Peyer's patch (tissue), 4 donors: ENCODE measurements at places on chromosomes 5 and 9. TPM values are rescaled to one million over a fixed set of nuclear protein-coding genes. Genes with fewer than 3 reads are reported as not detected.

The GTF2H2C gene
- 23.0 TPM for total RNA-seq

The IFNA13 gene
- not detected for total RNA-seq

- no peaks in the 10 kb centered on the region for H3K27me3 ChIP-seq
- no peak overlapping the region for H3K4me3 ChIP-seq
- no peaks in the 10 kb centered on the region for H3K36me3 ChIP-seq
- no peak overlapping the region for H3K27ac ChIP-seq
- no peak for DNase-seq
Measured at GRCh38 chr5:77157732-77158532, 52.5 kb upstream of the PDE8B start.

DNA sequence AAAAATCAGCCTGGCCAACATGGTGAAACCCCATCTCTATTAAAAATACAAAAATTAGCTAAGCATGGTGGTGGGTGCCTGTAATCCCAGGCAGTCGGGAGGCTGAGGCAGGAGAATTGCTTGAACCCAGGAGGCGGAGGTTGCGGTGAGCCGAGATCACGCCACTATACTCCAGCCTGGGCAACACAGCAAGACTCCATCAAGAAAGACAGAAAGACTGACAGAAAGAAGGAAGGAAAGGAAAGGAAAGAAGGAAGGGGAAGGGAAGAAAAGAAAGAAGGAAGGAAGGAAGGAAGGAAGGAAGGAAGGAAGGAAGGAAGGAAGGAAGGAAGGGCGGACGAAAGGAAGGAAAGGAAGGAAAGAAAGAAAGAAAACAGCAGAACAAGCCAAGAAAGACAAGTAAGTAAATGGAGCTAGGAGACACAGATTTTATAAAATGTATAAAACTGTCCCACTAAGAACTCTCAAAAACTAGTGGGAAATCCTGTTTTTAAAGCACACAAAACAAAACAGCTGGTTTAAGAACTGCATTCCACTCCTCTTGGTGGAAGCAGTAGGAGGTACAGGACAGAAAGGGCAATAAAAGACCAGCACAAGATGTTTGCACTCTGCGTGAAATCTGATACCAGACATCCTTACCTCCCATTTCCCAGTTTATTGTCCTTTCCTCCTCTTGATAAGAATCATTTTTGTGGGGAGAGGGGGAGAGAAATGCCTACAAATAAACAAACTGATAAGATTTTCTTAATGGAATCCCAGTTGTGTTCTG is 46.7 kb downstream of the MYO10 start:
- H3K4me1 ChIP-seq: peaks cover 45% of the 10 kb centered on the region
- no peak overlapping the region for H3K4me3 ChIP-seq
- no peaks in the 10 kb centered on the region for H3K36me3 ChIP-seq

The PCDHB15 gene
- not detected for total RNA-seq

- no peaks in the 10 kb centered on the region for H3K4me1 ChIP-seq
- no peak for DNase-seq
- H3K27ac ChIP-seq: peak overlapping the region; percentile 43
- no peak overlapping the region for H3K4me3 ChIP-seq
- no peaks in the 10 kb centered on the region for H3K36me3 ChIP-seq
Measured at GRCh38 chr9:127539259-127539981, 72.7 kb upstream of the STXBP1 start.

The UHRF2 gene
- 59.5 TPM for total RNA-seq
